ENCODE measurements at places on chromosomes 7 and 10. TPM values are rescaled to one million over a fixed set of nuclear protein-coding genes. Genes with fewer than 3 reads are reported as not detected.
A peak's percentile ranks its signal among the peaks of the same experiment; 100 is the strongest.

DNA sequence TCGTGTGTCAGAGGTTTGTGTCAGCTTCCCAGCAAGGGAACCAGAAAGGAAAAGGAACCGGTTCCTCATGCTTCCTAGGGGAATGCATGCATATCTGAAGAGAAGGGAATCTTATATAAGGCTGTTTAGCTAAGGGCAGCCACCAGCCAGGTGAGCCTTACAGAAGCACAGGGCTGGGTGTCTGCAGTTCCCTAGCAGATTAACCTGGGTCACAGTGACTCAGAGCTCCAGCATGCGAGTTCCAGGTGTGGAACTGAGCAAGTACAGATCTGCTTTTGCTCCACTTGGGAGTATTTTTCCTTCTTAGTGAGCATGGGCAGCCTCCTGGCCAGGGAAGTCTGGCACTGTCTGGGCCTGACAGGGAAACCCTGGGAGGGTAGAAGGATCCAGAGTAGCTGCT, 957 bp upstream of the ANKRD2 start:
- DNase-seq: no peak

DNA sequence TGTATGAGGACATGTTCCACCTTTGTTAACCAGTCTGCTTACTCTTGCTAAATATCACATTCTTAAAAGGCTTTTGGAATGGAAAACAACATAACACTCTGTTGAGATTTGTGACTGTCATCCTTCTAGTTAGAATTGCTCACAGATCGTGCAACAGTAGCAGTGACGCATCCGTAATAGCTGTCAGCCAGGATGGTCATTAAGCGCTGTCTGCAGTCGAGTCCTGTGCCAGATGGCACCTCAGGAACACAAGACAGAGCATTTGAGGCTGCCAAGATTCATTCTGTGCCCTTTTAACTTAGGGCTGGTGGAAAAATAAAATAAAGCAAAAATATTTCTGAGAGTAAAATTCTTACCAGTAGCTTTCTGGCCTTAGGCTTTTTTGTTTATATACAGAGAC, 348.6 kb downstream of the ANKRD7 start:
- no peak for DNase-seq

- DNase-seq: peak; percentile 28
Measured at GRCh38 chr7:130216025-130216424, 8.4 kb downstream of the SSMEM1 start.

DNA sequence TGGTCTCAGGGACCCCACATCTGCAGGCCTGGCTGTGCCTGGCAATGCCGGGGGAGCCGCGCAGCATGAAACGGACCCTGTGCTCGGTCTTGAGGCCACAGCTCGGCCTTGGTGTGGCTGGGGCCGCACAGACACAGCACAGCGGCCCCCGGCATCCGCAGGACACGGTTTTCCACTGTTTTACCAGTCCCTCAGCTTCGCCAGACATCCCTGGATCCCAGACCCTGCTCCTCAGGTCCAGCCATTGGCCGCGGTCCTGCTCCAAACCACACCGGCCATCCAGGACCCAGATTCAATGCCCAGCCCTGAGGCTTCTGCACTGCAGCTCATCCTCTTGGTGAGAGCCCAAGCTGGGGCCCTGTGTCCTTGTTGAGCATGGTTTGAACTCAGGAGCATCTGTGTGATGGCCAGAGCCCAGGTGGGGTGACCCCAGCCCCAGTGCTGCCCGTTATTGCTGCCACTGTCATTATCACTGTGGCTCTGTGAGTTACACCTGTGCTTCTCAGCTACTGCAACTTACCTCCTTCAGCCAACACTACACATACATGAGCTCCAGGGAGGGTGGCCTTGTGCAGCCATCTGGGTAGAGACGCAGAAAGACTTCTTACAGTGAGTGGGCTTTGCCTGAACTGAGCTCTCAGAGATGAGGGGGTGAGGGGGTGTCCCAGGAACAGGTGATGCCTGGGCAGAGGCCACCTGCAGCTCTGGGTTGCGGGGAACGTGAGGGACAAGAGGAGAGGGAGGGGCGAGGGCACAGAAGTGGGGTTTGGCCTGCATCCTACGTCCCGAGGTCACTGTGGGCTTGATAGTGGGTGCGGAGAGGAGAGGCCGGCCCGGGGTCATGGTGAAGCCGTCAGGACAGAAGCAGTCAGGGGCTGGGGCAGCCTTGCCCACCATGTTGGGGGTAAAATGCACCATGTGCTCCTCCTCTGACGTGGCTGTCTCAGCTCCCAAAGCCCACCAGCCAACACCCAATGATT, 567.6 kb downstream of the PTPRN2 start:
- no peak for DNase-seq

GRCh38 chr10:9786101-9786500, 1231.6 kb upstream of the CELF2 start:
- no peak for DNase-seq

GRCh38 chr10:15419279-15419874, 48.3 kb upstream of the FAM171A1 start:
- peak; percentile 50 for DNase-seq

DNA sequence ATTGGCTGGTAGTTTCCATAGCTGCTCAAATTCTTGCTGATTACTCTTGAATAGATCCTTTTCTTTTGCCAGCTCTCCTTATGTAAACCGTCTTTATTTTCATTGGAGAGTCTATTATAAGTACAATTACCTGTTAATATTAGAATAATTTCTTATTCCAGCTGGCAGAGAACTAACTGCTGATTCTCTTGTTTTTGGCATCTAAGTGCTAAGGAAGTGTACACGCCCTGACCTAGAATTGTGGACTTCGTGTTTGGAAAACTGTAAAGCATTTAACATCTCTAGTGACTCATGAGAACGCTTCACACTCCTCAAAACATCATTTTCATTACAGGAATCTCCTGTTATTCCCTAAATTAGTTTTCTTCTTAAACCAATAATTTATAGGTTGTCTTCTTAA, 39.9 kb upstream of the FAM171A1 start:
- no peak for DNase-seq

- DNase-seq: peak; percentile 28
Measured at GRCh38 chr7:85184599-85185423, 2.0 kb downstream of the SEMA3D start.

- no peak for DNase-seq
Measured at GRCh38 chr7:70410134-70410750, 721.7 kb upstream of the GALNT17 start.

GRCh38 chr7:16223963-16224707, 197.2 kb downstream of the CRPPA start:
- no peak for DNase-seq

GRCh38 chr7:31234836-31235605, 105.5 kb downstream of the NEUROD6 start:
- no peak for DNase-seq

GRCh38 chr10:27771231-27771630, 25.6 kb upstream of the MKX start:
- no peak for DNase-seq

- no peak for DNase-seq
Measured at GRCh38 chr10:4506095-4506494, 319.9 kb upstream of the AKR1E2 start.

- DNase-seq: no peak
Measured at GRCh38 chr10:98323221-98324164, 55.5 kb upstream of the LOXL4 start.

DNA sequence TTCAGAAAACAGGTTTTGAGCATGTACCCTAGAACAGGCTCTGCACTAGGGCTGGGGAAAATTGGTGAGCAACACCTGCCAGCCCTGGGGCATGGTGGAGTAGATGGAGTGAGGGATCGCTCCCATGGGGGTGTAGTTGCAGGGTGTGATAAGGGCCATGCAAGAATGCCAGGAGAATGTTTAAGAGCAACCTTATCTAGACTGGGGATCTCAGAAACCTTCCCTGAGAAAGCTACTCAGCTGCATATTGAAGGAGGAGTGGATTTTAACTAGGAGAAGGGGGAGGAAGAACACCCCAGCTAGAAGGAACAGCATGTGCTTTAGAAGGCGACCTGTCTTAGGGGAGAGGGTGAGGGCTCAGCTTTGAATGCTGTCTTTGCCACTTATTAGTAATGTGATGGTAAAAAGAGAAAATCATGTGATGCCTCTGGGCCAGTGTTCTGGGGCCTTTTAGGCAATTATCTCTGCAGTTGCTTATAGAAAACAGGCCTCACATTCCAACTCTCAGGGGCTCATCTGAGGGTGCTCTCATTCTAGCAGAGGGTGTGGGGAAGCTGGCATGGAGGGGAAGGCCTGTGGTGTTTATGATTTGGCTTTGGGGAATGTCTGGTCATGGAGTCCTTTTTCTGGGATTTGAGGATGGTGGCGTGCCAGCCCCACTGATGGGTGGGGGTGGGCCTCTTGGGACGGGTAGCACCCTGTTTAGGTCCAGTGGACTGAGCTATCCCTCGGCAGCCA, 225.4 kb downstream of the BMPER start:
- no peak for DNase-seq

PLAC9 gene
- not detected for total RNA-seq

EN2 gene
- 2.2 TPM for total RNA-seq

ALOX5 gene
- total RNA-seq: not detected

SYCE1 gene
- total RNA-seq: not detected

CPN1 gene
- total RNA-seq: 69.4 TPM

PKD2L1 gene
- not detected for total RNA-seq

ADGRA1 gene
- not detected for total RNA-seq

Measured in SK-MEL-5 (cell line).